Activated CD4-positive, alpha-beta T cell treated with anti-CD3 and anti-CD28 coated beads, Interleukin-2, amount 50 U/mL, for 48 hours (primary cell): ENCODE measurements at places on chromosomes 7 and 10.

GRCh38 chr7:2084781-2085505, 147.8 kb downstream of the MAD1L1 start:
- DNase-seq, result no peak

- DNase-seq, result no peak
Measured at GRCh38 chr7:87806150-87806549, 70.0 kb downstream of the SLC25A40 start.

- DNase-seq, result no peak
Measured at GRCh38 chr7:115516341-115516740, 514.2 kb downstream of the TFEC start.

DNA sequence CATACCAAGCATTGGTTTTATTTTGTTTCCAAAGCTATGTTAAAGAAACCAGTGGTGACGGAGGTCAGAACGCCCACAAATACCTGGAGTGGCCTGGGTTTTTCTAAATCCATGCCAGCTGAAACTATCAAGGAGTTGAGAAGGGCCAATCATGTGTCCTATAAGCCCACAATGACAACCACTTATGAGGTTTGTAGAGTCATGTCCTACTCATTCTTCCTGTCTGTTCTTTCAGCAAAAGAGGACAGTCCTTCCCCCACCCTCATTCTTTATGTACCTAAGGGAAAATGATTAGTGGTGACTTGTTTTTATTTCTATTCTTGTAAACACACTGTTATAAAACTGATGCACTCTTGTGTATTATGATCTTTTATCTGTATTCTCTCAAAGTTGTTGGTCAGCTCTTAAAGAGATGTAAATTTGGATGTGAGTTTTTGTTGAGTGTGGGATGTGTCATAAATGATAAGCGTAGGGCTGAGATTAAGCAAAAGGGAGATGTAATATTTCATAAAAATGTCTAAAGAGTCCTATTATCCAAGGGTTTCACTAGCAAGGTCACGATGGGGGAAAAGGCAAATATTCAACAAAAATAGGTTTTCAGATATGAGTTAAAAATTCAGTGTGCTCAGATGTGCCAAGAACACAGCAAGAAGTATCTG, 294.4 kb downstream of the BICC1 start:
- DNase-seq, result no peak

DNA sequence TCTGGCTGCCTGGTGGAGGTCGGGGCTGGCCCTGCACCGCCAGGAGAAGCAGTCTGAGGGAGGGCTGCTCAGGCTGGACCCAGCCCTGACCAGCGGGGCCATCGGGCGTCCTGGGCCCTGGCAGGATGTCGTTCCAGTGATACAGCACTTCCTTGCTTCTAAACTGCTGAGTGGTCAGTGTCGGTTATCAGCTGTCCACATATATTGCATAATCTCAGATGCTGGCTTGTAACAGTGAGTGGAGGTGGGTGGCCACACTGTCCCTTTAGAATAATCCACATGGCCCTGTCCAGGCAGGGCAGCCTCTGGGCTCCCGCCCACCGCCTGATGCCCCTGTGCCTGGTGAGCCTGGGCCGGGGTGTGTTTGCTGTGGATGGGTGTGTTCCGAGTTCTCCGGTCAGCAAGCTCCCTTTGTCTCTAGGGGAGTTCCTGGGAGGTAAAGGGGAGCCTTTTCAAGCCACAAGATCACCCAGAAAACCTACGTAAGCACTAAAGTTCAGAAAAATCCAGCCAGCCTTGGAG, 86.1 kb downstream of the LHPP start:
- no peak for DNase-seq

DNA sequence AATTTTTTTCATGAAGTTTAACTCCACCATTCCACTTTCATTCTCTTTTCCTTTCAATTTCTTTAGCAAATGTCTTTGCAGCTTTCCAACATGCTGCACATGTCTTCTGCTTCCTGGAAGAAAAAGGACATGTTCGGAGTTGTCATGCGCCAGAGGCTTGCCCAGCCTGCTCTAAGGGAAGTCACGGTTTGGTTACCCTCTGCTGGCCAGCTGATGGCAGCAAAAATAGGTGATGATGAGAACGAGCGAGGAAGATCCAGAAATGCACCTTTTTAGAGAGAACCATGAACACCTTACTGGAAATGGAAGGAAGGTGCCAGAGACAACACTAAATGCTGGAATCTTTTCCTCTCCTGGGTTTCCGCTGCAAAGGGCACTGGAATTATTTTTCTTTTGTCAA, 4.9 kb upstream of the ZSCAN21 start:
- DNase-seq, result no peak

- no peak for DNase-seq
Measured at GRCh38 chr10:113303544-113304146, 249.2 kb upstream of the HABP2 start.

- DNase-seq, result peak; percentile 55
Measured at GRCh38 chr10:46787321-46787615, 124.0 kb upstream of the PTPN20 start.

DNA sequence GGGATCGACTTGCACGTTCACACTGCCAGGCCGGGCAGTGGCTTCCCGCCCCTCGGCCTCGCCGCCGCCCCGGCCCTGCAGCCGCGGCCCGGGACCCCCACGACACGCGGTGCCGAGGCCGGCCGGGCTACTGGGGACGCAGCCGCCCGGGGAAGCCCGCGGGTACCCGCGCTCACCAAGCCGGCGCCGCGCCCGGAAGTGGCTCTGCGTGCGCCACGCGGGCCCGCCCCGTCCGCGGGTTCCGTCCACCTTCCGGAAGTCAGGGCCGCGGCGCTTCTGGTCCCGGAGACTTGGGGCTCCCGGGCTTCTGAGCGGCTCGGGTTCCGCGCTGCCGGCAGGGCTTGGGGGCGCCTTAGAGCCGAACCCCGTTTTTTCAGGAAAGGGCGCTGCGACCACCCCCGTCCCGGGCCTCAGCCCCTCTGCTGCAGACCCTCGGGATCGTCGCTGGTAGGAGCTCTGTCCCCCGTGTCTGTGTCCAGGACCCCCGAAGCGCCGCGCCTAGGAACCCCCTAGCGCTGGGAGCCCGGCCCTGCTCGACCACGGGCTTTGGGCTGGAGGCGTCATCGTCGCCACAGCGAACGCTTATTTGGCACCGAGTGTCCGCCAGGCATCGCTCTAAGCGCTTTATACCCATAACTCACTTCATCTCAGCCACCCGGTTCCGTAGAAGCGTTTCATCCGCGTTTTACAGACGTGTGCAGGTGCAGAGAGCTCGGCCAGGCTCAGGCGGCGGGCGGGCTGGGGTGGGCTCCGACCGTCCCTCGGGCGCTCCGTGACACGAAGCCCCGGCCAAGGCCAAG, at the start of gene PSMG3:
TSS of gene PSMG3 (minus strand) at position 200 of the 800 bp plus-strand sequence. CDS start 693 bp downstream, outside the sequence.
- DNase-seq, result peak; percentile 91

DNA sequence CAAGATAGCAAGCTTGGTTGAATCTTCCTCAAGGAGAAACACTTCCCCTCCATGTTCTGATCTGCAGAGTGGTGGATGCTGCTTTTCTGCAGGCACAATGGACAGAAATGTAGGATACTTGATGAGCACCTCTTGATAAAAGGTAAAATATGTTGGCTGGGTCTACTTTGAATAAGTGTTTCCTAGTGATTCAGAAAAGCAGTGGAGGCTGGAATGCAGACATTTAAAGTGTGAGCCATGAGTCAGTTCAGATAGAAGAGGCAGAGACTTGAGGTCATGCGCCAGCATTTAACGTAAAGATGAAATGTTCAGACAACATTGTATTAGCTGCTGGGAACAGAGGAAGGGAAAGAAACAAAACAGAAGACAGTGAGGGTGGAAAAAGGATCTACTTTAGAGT, 403.1 kb downstream of the ADRA2A start:
- no peak for DNase-seq

DNA sequence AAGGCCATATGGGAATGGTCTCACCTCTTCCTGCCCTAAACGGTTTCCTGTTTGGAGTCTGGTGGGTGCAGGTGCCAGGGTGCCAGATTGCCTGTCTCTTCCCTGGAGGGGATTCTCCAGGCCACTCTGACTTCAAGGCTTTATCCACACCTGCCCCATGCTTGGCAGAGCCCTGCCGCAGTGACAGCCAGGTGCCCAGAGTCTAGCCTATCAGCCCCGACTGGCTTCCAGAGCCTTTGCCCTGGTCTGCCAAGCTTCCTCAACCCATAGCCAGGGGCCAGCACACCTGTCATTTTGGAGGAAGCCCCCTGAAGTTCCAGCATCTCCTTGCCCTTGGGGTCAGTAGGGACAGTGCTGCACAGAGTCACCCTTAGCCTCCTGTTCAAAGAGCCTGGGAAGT, 21.6 kb downstream of the TBATA start:
- no peak for DNase-seq

- no peak for DNase-seq
Measured at GRCh38 chr7:157432541-157432956, 95.7 kb downstream of the DNAJB6 start.
